ENCODE measurements at places on chromosomes 7 and 10. TPM values are rescaled to one million over a fixed set of nuclear protein-coding genes. Genes with fewer than 3 reads are reported as not detected.

Gene ADCYAP1R1
- not detected for total RNA-seq

Gene CYP3A5
- total RNA-seq: not detected

Gene LBX1
- total RNA-seq: not detected

Gene CYP3A4
- not detected for total RNA-seq

Gene DOCK4
- total RNA-seq: 0.12 TPM

Gene GPAM
- 6.5 TPM for total RNA-seq

Gene ZNF212
- total RNA-seq: 11.1 TPM

Gene SYT15
- 1.2 TPM for total RNA-seq

Gene AZGP1
- total RNA-seq: not detected

Gene IL2RA
- total RNA-seq: 124 TPM

Gene FGFR2
- total RNA-seq: not detected

Gene AGAP4
- 32.3 TPM for total RNA-seq

Gene SFTPA1
- not detected for total RNA-seq

Gene TYW1
- total RNA-seq: 16.4 TPM

Gene TMEM176A
- total RNA-seq: not detected

Gene OR2A1
- total RNA-seq: 0.06 TPM
